WTC11 (cell line): ENCODE measurements at places on chromosomes 2 and 18. TPM values are rescaled to one million over a fixed set of nuclear protein-coding genes. Genes with fewer than 3 reads are reported as not detected.

The UGT1A4 gene
- total RNA-seq, result 0.14 to 0.22 TPM in 2 of 3 replicates, not detected in the other

The ECEL1 gene
- total RNA-seq, result 21.4 to 23.3 TPM (median 21.9 TPM) in 3 replicates

The RNF152 gene
- 2.6 to 3.7 TPM (median 2.8 TPM) in 3 replicates for total RNA-seq

The RAX gene
- 0.57 to 0.94 TPM (median 0.89 TPM) in 3 replicates for total RNA-seq

The CYP27C1 gene
- total RNA-seq, result 2.1 to 2.9 TPM (median 2.4 TPM) in 3 replicates

The AKAIN1 gene
- total RNA-seq, result not detected in 3 replicates

The DIS3L2 gene
- 26.7 to 32.5 TPM (median 28.5 TPM) in 3 replicates for total RNA-seq

The IL1F10 gene
- not detected in 3 replicates for total RNA-seq

DNA sequence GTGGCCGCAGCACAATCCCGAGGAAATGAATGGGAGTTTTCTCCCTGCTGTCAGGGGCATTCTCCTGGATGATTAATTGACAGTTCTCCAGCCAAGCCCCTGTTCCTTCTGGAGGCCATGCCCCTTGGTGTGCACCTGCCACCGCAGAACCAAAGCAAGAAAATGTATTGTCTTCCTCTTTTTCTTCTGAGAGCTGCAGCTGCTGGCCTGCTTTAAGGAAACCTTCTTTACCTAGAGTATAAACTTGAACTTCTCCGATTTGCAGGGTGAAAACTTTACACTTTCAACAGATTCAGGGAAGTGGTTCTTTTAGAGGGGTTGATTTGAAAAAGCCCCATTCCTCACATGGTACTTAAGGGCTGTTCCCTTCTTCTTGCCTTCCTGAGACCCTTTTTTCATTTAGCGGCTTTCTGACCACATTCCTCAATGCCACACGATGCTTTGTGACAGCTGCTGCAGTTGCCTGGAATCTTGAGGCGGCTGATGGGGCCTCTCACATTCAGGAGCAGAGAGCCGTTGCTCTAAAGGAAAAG lies 402.8 kb downstream of the TXNL1 start:
- H3K27me3 ChIP-seq, result no peaks in the 10 kb centered on the region; the same call in 1 of the 2 replicates
- DNase-seq, result no peak
- H3K36me3 ChIP-seq, result no peaks in the 10 kb centered on the region
- no peak overlapping the region for H3K4me3 ChIP-seq
- no peak overlapping the region for H3K27ac ChIP-seq

DNA sequence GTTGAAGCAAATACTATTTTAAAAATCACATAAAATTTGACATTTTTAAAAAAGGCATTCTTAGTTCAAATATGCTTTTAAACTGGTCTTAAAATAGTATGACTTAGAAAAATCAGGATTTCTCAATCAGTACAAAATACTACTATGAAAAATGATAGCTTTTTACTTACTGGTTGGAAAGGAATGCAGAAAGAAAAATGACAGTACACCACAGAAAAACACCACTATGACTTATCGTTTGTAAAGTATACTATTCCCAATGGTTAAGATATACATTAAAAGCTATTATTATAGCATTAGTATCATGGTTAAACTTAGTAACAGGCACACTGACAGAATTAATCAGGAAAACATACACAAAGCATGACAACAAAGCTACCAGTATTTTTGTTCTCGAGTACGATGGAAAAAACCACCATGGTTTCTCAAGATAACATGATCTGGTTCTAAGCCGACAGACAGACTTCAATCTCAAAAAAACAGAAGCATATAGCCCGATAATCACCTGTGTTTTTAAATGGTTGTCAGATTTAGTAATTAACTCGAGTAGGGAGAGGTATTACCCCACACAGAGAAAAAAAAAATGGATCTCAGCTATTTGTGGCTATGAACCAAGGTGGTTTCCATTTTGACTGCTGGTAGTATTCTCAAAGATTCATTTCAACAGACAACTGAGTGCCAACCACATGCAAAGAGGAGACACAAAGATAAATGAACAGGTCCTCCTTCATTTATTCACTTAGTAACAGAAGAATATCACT lies 39.1 kb downstream of the CUL3 start:
- DNase-seq, result no peak
- H3K27ac ChIP-seq, result peak overlapping the region; percentile 30; the same call in 1 of the 2 replicates
- H3K27me3 ChIP-seq, result no peaks in the 10 kb centered on the region
- H3K4me1 ChIP-seq, result peaks cover 37% of the 10 kb centered on the region

GRCh38 chr2:118469103-118469502 lies 378.3 kb downstream of the EN1 start:
- H3K27ac ChIP-seq, result no peak overlapping the region
- no peak overlapping the region for H3K4me3 ChIP-seq
- peaks cover 24% of the 10 kb centered on the region for H3K4me1 ChIP-seq
- DNase-seq, result no peak
- no peaks in the 10 kb centered on the region for H3K27me3 ChIP-seq

DNA sequence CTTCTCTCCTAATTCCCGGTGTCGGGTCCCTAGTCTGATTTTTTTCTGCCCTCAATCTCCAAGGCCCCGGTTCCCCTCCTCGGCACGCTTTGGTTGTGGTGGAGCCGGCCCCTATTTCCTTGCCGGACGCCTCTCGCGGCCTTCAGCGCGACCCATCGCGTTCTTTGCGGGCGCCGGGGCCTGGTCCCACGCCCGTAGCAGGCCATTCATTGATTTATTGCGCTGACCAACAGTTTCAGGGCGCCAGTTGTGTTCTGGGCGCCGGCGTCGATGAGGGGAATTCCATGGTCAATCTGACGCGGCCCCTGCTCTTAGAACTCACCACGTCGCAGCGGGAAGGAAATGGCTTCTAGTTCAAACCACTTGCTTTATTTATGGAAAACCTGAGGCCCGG lies 396 bp downstream of the CNOT9 start:
- peak overlapping the region; percentile 86 for H3K4me3 ChIP-seq
- peaks cover 33% of the 10 kb centered on the region for H3K4me1 ChIP-seq
- peaks cover 10% of the 10 kb centered on the region for H3K36me3 ChIP-seq
- no peaks in the 10 kb centered on the region for H3K27me3 ChIP-seq
- peak; percentile 65 for DNase-seq

DNA sequence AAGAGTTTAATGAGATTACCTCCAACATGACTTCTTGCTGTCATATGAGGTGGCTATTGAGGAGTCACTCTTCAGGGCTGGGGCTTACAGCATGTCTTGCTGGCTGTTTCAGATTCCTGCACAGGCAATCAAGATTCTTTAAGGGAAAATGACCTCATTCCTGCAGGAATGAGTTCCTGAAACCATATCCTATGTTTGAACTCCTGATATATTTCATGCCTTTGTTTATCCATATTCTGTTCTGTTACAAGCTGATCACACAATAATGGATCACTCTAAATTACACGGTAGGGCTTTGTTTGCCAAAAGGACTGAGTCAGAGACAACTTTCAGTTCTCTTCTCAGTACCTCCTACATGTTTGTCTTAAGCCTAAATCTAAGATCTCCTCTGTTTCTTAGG lies 879.8 kb upstream of the PIK3C3 start:
- no peak overlapping the region for H3K4me3 ChIP-seq
- H3K27ac ChIP-seq, result no peak overlapping the region
- DNase-seq, result no peak
